ENCODE measurements at places on chromosomes 7 and 10.

- DNase-seq = no peak
Observed at GRCh38 chr10:104479906-104480593, 126.4 kb downstream of the CFAP58 start.

- DNase-seq = no peak
Observed at GRCh38 chr10:62099299-62099698, 169.3 kb downstream of the RTKN2 start.

DNA sequence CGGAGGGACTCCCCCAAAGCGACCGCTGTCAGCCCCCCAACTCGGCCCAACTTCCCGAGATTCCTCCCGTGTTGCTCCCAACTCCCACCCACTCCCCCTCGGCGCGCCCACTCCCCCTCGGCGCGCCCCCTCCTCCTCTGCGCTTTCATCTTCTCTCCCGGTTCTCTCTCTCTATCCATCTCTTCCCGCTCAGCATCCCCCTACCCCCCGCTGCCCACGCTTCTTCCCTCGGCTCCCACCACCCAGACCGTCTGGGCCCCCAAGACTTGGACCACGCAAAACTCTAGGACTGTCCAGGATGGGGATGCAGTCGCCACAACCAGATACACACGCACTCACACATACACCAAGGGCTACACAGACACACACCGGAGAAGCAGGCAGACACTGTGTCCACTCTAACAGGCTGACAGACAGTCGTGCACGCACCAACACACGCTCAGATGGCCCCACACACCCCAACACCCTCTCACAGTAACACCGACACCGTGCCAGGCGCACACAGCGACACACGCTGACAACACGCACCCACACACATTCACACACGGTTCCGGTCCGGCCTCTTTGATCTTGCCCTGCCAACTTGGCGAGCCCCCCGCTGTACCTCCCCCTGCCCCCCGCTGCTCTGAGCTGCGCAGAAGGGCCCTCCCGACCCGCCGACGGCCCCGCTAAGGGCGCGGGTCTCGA is 1.1 kb downstream of the GRID1 start:
- no peak for DNase-seq

- DNase-seq = no peak
Observed at GRCh38 chr10:18306031-18306430, 165.8 kb downstream of the CACNB2 start.

- no peak for DNase-seq
Observed at GRCh38 chr10:58555930-58556311, 43.2 kb downstream of the BICC1 start.

DNA sequence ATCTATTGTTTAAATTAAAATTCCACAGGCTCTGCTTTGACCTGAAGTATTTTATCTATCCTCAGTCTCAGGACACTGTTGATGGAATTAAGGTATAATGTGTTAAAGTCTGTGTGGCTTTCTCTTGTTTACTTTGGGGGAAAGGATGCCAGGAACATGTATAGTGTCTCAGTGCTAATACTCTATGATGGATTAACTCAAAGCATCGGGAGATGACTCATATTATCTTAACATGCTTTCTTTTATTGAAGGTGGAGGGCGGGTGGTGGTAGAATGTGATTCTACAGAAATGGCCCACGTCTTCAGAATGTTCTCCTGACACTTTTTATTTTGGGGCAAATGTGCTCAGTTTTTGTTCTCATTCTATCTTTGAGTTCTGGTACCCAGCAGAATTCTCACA is 189.0 kb downstream of the ANKRD30A start:
- no peak for DNase-seq

DNA sequence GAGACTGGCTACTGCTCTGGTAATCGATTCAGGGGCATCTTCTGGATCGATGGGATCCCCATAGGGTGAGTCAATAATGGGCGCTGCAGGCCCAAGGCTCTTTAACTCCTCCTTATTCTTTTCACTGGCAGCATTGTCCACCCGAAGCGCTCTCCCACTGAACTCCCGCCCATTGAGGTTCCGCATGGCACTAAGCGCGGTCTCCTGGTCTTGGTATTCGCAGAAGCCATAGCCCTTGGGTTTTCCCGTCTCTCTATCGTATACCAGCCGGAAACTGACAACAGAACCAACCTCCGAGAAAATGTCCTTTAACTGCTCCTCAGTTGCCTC is 285 bp downstream of the CSTF2T start:
- DNase-seq = no peak

- DNase-seq = no peak
Observed at GRCh38 chr7:100720671-100721504, 620 bp downstream of the EPO start.

GRCh38 chr7:47227762-47228177 is 354.1 kb downstream of the TNS3 start:
- DNase-seq = no peak

All from progenitor cell of endocrine pancreas (in vitro differentiated cells).